Urinary bladder (tissue), 4 donors: ENCODE measurements at places on chromosomes 5 and 9.

DNA sequence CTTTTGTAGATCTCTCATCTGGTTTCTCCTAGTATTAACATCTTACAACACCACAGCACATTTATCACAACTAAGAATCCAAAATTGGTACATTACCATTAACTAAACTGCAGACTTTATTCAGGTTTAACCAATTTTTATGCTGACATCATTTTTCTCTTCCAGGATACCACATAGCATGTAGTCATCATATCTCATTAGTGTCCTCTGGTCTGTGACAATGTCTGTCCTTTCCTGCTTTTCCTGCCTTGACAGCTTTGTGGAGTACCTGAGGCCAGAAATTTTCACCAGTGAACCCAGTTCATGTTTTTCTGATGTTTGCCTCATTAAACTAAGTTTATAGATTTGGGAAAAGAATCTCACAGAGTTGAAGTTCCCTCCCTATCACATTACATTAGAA, 294.7 kb upstream of the TNC start:
- DNase-seq, result no peak

DNA sequence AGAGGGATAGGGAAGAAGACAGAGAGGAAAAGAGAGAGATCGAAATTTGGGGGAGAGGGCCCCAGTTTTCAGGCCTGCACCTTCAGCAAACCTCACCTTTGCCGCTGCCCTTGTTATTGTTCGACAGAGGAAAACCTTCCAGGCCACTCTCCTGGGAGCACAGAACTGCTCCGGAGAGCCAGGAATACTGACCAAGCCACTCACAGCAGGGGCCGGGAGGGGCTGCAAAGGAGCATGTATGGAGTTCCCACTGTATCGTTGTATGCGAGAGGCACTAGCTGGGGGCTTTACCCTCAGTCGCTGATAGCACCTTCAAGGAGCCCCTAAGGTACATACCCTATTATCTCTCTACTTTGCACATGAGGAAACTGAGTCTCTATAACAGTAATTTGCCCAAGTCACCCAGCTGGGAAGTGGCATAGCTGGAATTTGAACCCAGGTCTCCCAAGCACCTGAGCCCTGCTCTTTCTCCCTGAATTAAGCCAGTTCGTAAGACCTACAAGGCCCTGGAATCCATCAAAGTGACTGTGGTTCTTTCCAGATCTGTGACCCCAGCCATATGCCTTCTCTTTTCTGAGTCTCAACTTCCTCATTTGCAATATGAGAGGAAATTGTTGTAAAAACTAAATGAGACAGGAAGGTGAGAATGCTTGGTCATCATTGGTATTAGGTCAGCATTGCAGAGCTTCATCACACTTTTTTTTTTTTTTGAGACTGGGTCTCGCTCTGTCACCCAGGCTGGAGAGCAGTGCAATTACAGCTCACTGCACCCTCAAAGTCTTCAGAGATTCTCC, 21.0 kb upstream of the FOXE1 start:
- no peak for DNase-seq

- DNase-seq, result no peak
Observed at GRCh38 chr9:22975951-22976350, 529.3 kb downstream of the DMRTA1 start.

- peak; percentile 13 for DNase-seq
Observed at GRCh38 chr5:138844125-138844461, 31.0 kb downstream of the LRRTM2 start.

- DNase-seq, result no peak
Observed at GRCh38 chr5:118793091-118793490, 195.3 kb downstream of the DTWD2 start.

DNA sequence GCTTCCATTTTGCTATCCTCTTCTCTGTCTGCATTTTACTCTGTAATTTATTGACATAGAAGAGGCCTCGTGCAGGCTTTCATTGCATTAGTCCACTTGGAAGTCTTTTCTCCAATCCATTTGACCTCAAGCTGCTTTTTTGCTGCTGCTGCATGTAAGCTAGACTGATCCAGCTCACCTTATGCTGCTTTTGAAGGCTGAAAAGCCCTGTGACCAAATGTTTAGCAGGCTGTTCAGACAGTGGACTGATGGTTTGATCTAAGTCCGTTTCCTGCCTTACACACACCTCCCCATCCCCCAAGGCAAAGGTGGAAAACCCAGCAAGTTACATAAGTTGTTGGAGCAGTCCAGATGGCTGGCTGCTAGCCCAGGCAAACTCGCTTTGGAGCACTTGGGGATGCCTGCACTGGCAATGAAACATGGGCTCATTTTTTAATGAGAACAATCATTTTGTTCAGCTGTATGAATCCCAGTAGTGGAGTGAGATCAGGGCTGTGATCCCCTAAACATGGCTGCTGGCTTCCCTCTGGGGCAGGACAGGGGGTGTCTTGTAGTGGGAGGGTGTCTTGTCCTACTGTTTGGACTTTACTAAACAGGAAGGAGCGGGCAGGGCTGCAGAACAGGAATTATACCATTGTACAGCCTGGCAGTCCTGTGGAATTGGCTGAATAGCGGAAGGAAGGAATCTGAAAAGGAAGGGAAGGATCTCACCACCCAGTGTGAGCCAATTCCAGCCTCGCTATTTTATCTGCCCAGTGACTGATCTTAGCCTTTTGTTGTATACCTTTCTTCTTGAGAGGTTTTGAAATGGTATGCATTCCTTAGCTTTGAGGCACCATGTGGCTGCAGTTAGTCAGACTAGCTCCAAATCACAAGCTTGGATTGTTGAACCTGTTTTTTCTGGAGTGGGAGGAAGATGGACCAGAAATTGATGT, 212.0 kb downstream of the ARHGAP26 start:
- no peak for DNase-seq

DNA sequence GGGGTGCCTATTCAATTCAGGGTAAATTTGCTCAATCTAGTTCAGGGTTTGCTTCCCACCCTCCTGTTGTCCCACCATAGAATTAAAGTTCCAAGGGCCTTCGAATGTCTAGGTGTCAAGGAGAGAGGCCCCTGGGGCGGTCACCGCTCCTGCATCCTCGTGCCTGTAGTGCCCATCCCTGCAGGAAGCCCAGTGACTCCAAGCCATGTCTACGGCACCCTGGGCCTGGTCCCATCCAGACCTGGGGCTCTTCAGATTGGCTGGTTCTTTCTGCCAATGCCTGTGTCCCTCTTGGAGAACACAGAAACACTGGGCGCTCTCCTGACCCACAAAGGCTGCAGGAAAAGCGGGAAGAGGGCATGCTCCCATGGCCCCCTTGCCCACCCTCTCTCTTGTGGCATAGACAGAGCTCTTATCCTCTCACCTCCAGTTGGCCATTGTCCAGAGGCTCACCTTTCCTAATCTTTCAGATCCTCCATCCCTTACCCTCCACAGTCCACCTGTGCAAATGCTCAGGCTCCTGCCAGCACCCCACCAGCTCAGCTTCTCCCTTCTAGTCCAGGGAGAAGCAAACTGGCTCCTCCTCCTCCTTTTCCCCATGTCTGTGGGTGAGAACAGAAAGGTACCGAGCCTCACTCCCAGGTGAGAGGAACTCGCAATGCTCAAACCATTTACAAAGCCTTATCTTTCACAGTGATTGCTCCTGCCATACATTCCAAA, 253.0 kb upstream of the IRX2 start:
- no peak for DNase-seq

GRCh38 chr5:51902512-51902911, 519.3 kb downstream of the ISL1 start:
- no peak for DNase-seq

DNA sequence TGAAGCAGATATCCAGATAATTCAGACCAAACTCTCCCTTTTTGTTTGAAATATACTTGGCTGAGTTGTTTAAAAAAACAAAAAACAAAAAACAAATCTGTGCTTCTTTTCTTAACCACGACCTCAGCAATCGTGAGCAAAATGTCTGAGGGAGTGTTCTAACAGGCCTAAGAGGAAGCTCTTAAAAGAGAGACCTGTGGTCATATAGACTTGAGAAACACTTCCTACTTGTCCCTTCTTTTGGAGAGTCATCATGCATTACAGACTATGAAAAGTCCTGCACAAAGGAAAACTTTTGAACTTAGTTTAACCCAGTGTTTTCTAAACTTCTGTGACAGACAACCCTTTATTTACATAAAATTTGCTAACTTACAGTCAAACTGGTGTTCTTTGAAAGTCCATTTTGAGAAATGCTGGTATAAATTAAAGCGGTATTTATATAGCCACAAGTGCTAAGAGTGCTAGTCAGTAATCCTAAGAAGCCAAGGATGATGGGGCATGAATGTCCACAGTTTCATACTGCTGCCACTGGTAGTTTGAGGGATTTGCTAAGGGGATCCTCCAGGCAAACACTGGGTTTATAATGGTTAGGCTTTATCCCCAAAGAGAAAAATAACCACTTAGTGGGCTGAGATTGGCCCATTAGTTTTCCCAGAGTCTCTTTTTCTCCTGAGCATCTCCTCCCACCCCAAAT, 199.8 kb downstream of the LRRC70 start:
- no peak for DNase-seq

DNA sequence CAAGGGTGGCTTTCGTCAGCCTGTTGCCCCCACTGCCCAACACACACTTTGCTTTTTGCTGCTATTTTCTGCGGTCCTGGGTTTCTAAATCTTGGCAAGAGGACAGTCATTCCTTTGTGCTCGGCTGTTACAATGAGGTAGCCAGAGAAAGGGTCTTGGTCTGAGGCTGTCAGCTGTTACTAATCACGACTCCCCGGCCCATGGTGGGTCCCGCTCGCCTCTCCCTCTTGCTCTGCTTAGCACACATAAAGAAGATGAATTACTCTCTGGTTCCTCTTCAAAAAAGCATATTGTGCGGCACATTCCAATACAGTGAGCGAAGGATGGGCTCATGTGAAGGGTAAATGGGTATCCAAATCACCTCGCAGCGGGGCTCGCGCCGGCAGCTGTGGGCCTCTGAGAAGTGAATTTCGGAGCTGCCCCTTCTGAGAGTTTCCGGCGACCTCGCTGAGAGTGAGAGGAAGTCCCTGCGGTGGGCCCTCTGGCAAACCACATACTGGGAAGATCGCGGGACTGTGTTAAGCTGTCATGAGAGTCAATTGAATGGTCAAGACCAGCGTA, 56.0 kb downstream of the SLC1A3 start:
- no peak for DNase-seq

DNA sequence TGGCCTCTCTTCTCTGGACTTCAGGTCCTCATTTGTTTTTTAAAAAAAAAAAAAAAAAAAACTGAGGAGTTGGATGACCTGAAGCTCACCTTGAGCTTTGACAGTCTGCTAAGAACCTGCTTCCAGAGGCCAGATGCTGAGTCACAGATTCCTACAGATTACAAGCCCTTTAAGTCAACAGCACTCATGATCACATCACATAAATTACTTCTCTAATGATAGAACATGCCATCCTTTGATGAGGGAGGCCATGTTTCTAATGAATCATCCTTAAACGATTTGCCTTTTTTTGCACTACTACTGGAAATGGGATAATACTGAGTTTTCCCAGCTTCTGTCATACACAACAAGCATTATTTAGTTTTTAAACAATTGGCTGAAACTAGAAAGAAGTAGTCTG, 34.2 kb upstream of the MYOT start:
- no peak for DNase-seq

DNA sequence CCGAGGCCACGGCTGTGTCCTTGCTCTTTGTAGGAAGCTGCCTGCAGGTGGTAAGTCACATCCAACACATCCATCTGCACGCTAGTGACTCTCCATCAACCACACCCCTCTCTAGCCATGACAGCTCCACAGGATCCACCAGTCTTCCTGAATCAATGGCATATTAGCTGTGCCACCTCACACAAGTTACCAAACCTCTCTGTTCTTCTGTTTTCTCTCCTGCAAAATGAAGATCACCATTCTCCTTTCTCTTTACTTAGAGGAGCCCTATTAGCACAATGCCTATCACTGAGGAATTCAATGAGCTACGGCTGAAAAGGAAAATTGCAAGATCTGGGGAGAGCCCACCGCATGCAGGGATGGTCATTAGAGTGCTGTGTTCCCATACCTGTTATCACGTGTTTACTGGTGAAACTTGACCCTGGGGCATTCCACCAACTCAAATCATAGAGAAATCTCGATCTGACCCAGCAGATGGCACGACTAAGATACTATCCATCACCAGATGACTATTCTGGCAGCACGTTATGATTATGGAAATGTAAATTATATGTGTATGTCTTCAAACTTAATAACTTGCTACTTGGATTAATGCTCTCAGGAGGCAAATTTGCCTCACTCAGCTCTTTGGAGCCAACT, 20.9 kb downstream of the WHRN start:
- DNase-seq, result no peak

DNA sequence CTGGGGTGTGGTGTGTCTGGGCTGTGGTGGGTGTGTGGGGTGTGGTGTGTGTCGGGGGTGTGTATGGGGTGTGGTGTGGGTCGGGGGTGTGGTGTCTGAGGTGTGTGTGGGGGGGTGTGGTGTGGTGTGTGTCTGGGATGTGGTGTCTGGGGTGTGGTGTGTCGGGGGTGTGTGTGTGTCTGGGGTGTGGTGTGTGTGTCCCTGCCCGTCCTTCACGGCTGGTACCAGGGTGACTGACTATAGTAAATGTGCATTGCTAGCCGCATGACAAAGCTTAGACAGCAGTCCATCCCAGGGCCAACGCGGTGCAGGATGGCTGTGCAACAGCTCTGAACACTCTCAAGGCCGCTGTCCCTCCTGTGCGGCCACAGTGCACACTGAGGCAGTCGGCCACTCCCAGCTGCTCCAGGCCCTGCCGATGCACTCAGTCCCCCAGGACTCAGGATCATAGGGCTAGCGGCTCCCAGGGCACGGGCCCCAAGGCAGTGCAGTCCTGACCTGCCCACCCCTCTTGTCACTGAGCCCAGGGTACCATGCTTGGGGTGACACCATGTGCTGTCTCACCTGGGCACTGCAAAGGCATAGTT, 54.0 kb downstream of the SECISBP2 start:
- no peak for DNase-seq

DNA sequence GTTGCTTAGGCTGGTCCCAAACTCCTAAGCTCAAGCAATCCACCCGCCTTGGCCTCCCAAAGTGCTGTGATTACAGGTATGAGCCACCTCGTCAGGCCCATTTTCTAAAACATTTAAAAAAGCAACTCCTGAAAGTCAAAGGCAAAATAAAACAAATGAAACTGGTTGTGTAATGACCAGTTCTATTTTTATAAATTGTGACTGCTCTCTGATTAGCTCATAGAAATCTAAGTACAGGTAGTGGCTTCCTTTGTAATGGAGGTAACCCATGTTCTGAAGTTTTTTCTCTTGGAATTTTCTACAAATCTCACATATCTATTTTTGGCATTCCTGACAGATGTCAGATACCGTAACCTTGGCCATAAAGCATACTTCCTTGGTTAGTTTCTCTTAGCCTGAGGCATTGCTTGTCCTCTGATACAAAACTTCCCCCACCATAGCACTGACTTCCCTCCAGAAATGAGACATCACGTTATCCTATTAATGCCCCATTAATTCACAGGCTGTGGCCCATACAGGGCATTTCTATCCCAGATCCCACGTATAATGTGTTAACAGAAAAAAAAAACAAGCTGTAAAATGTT, 14.1 kb upstream of the AK3 start:
- DNase-seq, result no peak

DNA sequence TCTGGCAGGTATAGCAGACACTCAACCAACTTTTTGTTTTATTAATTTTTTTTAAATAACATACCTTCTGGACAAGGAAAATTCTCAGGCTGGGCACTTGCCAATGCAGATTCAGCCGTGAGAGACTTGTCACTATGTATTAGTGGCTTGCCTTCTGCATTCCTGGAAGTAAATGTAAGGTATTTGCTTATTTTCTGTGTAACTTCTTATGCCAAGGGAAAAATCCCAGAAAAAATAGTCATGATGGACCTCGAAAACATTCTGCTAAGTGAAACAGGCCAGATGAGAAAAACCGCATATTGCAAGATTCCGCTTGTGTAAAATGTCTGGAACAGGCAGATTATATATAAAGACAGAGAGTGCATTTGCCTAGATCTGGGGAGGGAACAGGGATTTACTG, 260.3 kb upstream of the DAPK1 start:
- DNase-seq, result no peak
